Kidney tubule cell (primary cell): ENCODE measurements at places on chromosomes 7 and 10.

DNA sequence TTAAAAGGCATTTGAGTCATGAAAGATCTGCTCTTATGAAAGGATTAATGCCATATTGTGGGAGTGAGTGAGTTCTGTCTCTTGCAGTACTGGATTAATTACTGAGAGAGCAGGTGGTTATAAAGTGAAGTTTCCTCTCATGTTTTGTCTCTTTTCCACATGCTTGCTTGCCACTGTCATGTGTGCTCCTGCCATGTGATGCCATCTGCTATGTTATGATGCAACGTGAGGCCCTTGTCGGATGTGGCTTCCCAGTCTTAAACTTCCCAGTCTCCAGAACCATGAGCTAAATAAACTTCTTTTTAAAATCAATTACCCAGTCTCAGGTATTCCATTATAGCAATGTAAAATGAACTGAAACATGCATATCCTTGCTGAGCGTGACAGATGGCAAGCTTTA is 22.7 kb upstream of the TCTN3 start:
- DNase-seq, result no peak

- DNase-seq, result no peak
These were observed 147.8 kb upstream of the AUTS2 start for GRCh38 chr7:69450456-69450855.

- DNase-seq, result no peak
These were observed 41.7 kb downstream of the VCL start for GRCh38 chr10:74039561-74040145.

GRCh38 chr10:62456611-62457101 is 82.5 kb downstream of the ZNF365 start:
- DNase-seq, result no peak

DNA sequence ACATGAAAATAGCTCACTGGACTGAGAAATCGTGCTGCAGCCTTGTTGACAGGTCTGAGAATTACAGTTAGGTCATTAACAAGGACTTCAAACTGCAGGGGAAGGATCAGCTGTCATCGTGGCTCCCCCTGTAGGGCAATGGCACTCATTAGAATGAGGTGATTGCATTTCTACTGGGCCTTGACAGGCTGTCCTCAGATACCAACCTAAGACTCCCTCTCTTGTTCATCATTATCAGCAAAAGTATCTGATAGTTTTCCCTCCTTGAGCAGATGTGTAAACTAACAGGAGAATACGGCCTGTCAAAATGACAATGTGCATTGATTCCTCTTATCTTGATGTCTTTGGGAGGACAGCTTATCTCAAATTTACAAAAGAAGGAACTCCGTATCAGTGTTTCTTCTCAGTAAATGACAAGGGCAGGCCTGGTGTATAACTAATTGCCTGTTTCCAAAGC is 648.5 kb upstream of the LRRN3 start:
- DNase-seq, result peak; percentile 69

DNA sequence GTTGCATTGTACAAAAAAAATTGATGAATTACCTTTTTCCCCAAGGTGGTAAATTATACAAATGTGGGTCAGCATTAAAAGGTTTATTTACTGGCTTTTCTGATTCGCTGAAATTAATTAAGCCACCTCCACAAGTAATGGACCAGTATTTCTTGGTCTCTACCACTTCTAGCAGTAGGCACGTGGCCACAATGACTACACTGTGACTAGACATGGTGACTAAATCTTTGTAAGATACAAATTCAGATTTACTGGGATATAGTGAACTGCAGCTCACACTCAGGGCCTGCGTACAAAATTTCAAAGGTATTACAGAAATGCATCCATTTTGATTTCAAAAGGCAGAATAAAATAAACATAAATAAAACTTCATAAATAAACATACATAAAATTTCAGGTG is 10.9 kb downstream of the HPSE2 start:
- no peak for DNase-seq
